ENCODE measurements at places on chromosomes 3 and 15.

DNA sequence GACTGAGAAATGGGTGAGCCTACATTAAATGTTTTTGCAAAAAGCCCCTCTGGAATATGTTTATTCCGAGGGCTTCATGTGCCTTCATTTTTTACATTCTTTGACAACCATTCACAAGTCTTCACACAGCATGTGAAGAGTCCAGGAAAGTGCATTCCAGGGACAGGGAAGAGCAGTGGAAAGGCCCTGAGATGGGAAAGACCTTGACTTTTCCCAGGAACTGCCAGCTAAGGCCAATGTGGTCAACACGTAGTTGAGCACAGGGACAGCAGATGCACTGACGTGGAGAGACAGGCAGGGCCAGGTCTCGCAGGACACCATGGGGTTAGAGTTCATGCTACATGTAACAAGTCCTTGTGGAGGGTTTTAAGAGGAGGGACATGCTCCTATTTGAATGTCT lies 21.7 kb downstream of the SSR3 start:
- DNase-seq: no peak
- peaks cover 34% of the 10 kb centered on the region for H3K4me1 ChIP-seq
- no peaks in the 10 kb centered on the region for H3K27me3 ChIP-seq
- no peak overlapping the region for H3K4me3 ChIP-seq
- peak overlapping the region; percentile 24 for H3K27ac ChIP-seq

- peak overlapping the region; percentile 90 for H3K4me3 ChIP-seq
- peaks cover 63% of the 10 kb centered on the region for H3K4me1 ChIP-seq
- H3K27me3 ChIP-seq: no peaks in the 10 kb centered on the region
- H3K36me3 ChIP-seq: no peaks in the 10 kb centered on the region
Measured at GRCh38 chr15:98853161-98853560, 154.4 kb downstream of the PGPEP1L start.

- peaks cover 72% of the 10 kb centered on the region for H3K4me1 ChIP-seq
- H3K4me3 ChIP-seq: no peak overlapping the region
- no peak overlapping the region for H3K27ac ChIP-seq
- no peaks in the 10 kb centered on the region for H3K27me3 ChIP-seq
Measured at GRCh38 chr15:37083610-37084009, 16.7 kb downstream of the MEIS2 start.

GRCh38 chr3:39141171-39141995 lies 12.0 kb downstream of the CSRNP1 start:
- peak overlapping the region; percentile 60 for H3K4me3 ChIP-seq

GRCh38 chr3:2950159-2950558 lies 160.0 kb downstream of the IL5RA start:
- no peaks in the 10 kb centered on the region for H3K27me3 ChIP-seq
- H3K4me3 ChIP-seq: no peak overlapping the region
- H3K4me1 ChIP-seq: peaks cover 3% of the 10 kb centered on the region
- no peak overlapping the region for H3K27ac ChIP-seq

DNA sequence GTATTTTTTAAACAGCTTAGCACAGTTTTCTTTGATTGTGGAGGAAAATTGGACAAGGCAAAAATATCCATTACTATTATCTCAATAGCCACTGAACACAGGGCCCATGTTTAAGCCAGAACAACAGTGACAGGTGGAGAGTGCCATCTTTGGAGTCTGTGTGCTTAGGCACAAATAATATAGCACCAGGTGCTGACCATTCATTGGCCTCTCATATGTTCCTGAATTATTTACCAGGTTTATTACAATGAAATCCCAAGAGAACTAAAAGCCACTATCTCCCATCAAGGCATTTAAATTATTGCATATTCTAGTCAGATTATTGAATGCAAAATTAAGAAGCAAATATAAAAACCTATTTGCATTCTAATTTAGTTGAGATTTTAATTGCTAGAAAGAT lies 39.6 kb downstream of the GPR156 start:
- DNase-seq: no peak
- H3K27me3 ChIP-seq: peaks cover 3% of the 10 kb centered on the region
- no peaks in the 10 kb centered on the region for H3K36me3 ChIP-seq
- no peak overlapping the region for H3K4me3 ChIP-seq

DNA sequence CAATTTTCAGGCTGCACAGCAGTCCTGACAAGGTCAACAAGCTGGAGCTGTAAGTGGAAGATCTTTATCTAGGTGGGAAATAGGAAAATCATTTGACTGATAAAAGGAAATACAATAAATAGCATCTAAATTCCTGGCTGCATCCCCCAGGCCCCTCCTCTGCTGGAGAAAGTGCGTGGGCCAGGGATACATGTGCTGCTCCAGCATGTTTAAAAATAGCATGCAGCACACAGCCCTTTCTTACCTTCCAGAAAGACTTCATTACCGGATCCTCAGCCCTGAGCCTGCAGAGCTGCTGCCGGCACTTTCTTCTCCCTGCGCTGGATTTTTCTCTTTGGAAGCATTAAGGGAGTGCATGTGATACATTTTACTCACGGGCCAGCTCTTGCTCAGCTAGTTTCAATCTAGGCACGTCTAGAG lies 77.3 kb downstream of the HMG20A start:
- H3K27ac ChIP-seq: peak overlapping the region; percentile 73
- H3K27me3 ChIP-seq: no peaks in the 10 kb centered on the region
- H3K4me1 ChIP-seq: peaks cover 55% of the 10 kb centered on the region
- H3K36me3 ChIP-seq: peaks cover 4% of the 10 kb centered on the region
- H3K4me3 ChIP-seq: peak overlapping the region; percentile 76
- DNase-seq: no peak

GRCh38 chr3:25448750-25449692 lies 21.0 kb downstream of the RARB start:
- no peak overlapping the region for H3K4me3 ChIP-seq
- peaks cover 13% of the 10 kb centered on the region for H3K36me3 ChIP-seq
- peak overlapping the region; percentile 5 for H3K27ac ChIP-seq

GRCh38 chr15:64582202-64582601 lies 121.8 kb downstream of the ZNF609 start:
- no peak for DNase-seq
- peak overlapping the region; percentile 27 for H3K27ac ChIP-seq
- H3K4me3 ChIP-seq: no peak overlapping the region
- H3K27me3 ChIP-seq: no peaks in the 10 kb centered on the region
- H3K4me1 ChIP-seq: peaks cover 15% of the 10 kb centered on the region

- H3K27me3 ChIP-seq: no peaks in the 10 kb centered on the region
- H3K36me3 ChIP-seq: no peaks in the 10 kb centered on the region
- no peak overlapping the region for H3K27ac ChIP-seq
- no peak overlapping the region for H3K4me3 ChIP-seq
Measured at GRCh38 chr3:151321526-151321925, 4.9 kb upstream of the GPR87 start.

DNA sequence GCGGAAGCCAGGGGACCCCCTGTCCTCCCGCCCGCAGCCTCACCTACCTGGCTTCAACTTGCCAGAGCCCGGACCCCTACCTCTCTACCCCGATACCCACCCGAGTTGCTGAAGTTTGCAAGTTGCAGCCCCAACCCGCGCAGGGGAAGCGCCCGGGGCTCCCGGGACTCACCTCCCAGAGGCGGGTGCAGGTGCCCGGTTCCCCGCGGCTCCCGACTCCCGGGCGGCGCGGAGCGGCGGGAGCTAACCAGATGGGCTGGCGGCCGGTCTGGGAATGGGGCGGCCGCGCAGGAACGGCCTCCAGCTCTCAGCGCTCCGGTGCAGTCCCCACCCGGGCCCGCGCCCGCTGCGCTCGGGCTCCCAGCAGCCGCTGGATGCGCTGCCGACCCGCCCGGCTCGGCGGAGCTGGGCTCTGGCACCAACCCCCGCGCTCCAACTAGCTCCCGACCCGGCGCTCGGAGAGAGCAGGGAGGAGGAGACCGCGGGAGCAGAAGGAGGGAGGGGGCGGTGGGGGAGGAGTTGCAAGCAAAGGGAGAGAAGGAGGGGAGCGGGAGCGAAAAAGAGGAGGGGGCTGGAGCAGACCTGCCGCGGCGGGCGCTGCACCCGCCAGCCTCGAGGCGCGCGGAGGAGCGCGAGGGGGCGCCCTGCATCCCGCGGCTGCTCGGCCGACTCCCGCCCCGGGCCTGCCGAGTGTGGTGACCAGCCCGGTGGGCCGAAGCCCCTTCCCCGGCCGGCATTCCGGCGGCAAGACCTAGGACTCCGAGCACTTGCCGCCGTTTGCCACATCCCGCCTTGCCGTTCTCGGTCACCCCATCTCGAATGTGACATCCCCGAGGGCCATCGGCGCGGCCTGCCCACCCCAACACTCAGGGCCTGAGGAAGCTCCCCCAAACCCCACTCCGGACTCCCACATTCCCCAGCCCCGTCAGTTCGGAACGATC lies at the start of gene SEMA5B:
TSS of gene SEMA5B (minus strand) at position 472 of the 941 bp plus-strand sequence. CDS start 66,500 bp downstream, outside the sequence.
- peak within 1 kb of the TSS; percentile 24 for H3K27ac ChIP-seq
- peaks cover 15% of the 10 kb centered on the region for H3K4me1 ChIP-seq
- H3K36me3 ChIP-seq: no peaks in the 10 kb centered on the region

- peaks cover 12% of the 10 kb centered on the region for H3K4me1 ChIP-seq
- H3K4me3 ChIP-seq: no peak overlapping the region
- H3K27ac ChIP-seq: no peak overlapping the region
- no peak for DNase-seq
Measured at GRCh38 chr3:54837964-54838363, 89.9 kb downstream of the LRTM1 start.

- H3K27ac ChIP-seq: no peak overlapping the region
- no peak for DNase-seq
- no peaks in the 10 kb centered on the region for H3K36me3 ChIP-seq
- no peaks in the 10 kb centered on the region for H3K27me3 ChIP-seq
- no peak overlapping the region for H3K4me3 ChIP-seq
- H3K4me1 ChIP-seq: no peaks in the 10 kb centered on the region
Measured at GRCh38 chr3:166889241-166889640, 490.9 kb downstream of the ZBBX start.

GRCh38 chr3:50102558-50102957 lies 13.8 kb downstream of the RBM5 start:
- no peak overlapping the region for H3K27ac ChIP-seq
- no peak for DNase-seq
- no peak overlapping the region for H3K4me3 ChIP-seq
- peaks cover 38% of the 10 kb centered on the region for H3K36me3 ChIP-seq
- no peaks in the 10 kb centered on the region for H3K4me1 ChIP-seq
- H3K27me3 ChIP-seq: no peaks in the 10 kb centered on the region

DNA sequence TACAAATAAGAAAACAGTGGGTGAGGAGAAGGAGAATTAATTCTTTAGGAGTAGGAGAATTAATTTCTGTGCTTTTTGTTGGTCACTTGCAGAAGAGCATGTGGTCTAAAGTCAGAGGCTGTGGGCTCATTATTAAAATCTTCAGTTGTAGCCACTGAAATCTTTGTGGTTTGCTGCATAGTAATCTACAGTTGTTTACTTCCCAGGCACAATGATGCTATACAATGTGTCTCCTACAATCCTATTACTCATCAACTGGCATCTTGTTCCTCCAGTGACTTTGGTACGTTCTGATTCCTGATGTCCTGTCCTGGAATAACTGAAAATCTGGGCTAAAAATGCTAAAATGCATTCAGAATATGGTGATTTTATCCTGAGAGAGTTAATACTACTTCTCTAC lies 21.0 kb downstream of the IFT122 start:
- no peaks in the 10 kb centered on the region for H3K4me1 ChIP-seq
- H3K36me3 ChIP-seq: peaks cover 11% of the 10 kb centered on the region
- DNase-seq: no peak
- H3K27me3 ChIP-seq: no peaks in the 10 kb centered on the region
- H3K4me3 ChIP-seq: no peak overlapping the region
- no peak overlapping the region for H3K27ac ChIP-seq

- H3K4me1 ChIP-seq: peaks cover 22% of the 10 kb centered on the region
- no peak for DNase-seq
- H3K4me3 ChIP-seq: no peak overlapping the region
- no peak overlapping the region for H3K27ac ChIP-seq
- H3K36me3 ChIP-seq: no peaks in the 10 kb centered on the region
Measured at GRCh38 chr15:58380280-58380945, 51.4 kb upstream of the LIPC start.

- H3K27ac ChIP-seq: no peak overlapping the region
- no peaks in the 10 kb centered on the region for H3K4me1 ChIP-seq
- H3K27me3 ChIP-seq: no peaks in the 10 kb centered on the region
Measured at GRCh38 chr3:48528048-48528447, 24.1 kb upstream of the SHISA5 start.

DNA sequence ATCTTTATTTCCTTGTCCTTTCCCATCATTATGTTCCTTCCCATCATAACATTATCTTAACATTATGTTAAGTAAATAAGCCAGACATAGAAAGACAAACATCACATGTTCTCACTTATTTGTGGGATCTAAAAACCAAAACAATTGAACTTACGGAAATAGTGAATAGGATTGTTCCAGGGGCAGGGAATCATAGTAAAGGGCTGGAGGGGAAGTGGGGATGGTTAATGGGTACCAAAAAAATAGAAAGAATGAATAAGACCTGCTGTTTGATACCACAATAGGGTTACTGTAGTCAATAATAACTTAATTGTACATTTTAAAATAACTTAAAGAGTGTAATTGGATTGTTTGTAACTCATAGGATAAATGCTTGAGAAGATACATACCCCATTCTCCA lies 36.7 kb upstream of the MBNL1 start:
- peaks cover 8% of the 10 kb centered on the region for H3K4me1 ChIP-seq
- H3K27ac ChIP-seq: no peak overlapping the region
- no peak for DNase-seq
- no peak overlapping the region for H3K4me3 ChIP-seq
- no peaks in the 10 kb centered on the region for H3K36me3 ChIP-seq

- no peaks in the 10 kb centered on the region for H3K36me3 ChIP-seq
- H3K4me3 ChIP-seq: no peak overlapping the region
Measured at GRCh38 chr3:152058856-152059255, 185.4 kb downstream of the SUCNR1 start.

GRCh38 chr3:42712688-42713372 lies 10.2 kb upstream of the HHATL start:
- H3K27me3 ChIP-seq: peaks cover 7% of the 10 kb centered on the region
- H3K4me1 ChIP-seq: no peaks in the 10 kb centered on the region
- DNase-seq: peak; percentile 52
- no peak overlapping the region for H3K4me3 ChIP-seq

- H3K27me3 ChIP-seq: peaks cover 72% of the 10 kb centered on the region
- no peaks in the 10 kb centered on the region for H3K36me3 ChIP-seq
- peak; percentile 20 for DNase-seq
- H3K4me3 ChIP-seq: peak overlapping the region; percentile 6
- peaks cover 9% of the 10 kb centered on the region for H3K4me1 ChIP-seq
- peak overlapping the region; percentile 42 for H3K27ac ChIP-seq
Measured at GRCh38 chr15:68429691-68430470, 2.1 kb downstream of the ITGA11 start.

DNA sequence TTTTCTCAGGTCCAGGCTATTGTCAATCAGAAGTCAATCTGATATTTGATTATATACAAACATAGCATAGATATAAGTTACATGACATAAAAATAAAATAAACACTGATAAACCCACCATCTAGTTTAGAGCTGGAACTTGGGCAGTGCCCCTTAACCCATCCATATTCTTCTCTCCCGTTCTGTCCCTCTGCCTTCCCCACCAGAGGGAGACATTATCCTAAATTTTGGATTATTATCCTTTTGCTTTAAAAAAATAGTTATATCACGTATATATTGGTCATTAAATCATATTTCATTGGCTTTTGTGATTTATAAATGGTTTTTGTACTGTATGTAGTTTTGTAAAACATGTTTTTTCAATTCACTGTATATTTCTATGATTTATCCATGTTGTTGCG lies 107.9 kb downstream of the GMPS start:
- no peak overlapping the region for H3K27ac ChIP-seq
- no peaks in the 10 kb centered on the region for H3K27me3 ChIP-seq
- H3K4me1 ChIP-seq: no peaks in the 10 kb centered on the region
- H3K36me3 ChIP-seq: no peaks in the 10 kb centered on the region
- DNase-seq: no peak

GRCh38 chr15:86259589-86259988 lies 179.9 kb downstream of the AGBL1 start:
- H3K4me3 ChIP-seq: no peak overlapping the region
- DNase-seq: no peak
- H3K4me1 ChIP-seq: no peaks in the 10 kb centered on the region
- H3K27ac ChIP-seq: no peak overlapping the region
- H3K36me3 ChIP-seq: no peaks in the 10 kb centered on the region
- H3K27me3 ChIP-seq: peaks cover 7% of the 10 kb centered on the region

Data from type B pancreatic cell (in vitro differentiated cells).